ENCODE measurements at places on chromosomes 2 and 18.

DNA sequence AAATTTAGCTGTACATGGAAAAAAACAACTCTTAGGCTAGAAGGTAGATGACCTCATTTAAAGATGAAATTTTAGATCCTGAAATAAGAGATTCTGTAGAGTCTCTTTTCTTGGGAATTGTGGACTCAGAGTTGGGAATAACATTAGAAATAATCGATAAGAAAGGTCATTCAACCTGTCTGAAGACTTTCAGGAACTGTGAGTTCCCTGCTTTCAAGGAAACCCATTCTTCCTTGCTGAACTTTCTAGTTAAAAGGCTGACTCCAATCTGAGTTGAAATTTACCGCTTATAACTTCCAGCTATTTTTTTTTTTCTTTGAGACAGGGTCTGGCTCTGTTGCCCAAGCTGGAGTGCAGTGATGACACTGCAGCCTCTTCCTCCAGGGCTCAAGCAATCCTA, 16.8 kb upstream of the SMAD7 start:
- no peak for DNase-seq

- DNase-seq = no peak
Measured at GRCh38 chr18:36643061-36643460, 185.7 kb downstream of the TPGS2 start.

- DNase-seq = no peak
Measured at GRCh38 chr2:113068706-113069485, 1.1 kb downstream of the IL1F10 start.

DNA sequence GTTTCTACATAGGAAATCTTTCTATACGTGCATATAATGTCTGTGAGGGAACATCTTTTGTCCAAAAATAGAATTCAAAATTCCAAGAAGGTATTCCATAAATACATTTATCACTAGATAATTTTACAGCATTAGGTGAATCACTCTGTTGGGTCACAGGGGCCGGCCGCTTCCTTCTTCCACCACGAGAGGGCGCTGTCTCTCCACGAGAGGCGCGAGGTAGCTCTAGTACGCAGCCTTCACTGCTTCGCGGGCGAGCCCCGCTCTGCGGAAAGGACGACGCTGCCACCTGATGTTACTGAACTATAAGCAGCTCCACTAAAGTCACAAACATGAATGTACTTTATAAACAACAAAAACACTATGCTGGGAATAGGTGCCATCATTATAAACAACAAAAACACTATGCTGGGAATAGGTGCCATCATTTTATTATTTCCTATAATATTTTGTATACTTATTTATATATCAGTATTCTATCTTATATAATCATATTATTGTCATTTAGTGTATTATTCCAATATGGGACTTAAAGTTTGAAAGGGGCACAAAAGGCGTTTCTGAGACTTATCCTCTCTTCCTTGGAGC, 69.4 kb upstream of the REV1 start:
- peak; percentile 85 for DNase-seq

DNA sequence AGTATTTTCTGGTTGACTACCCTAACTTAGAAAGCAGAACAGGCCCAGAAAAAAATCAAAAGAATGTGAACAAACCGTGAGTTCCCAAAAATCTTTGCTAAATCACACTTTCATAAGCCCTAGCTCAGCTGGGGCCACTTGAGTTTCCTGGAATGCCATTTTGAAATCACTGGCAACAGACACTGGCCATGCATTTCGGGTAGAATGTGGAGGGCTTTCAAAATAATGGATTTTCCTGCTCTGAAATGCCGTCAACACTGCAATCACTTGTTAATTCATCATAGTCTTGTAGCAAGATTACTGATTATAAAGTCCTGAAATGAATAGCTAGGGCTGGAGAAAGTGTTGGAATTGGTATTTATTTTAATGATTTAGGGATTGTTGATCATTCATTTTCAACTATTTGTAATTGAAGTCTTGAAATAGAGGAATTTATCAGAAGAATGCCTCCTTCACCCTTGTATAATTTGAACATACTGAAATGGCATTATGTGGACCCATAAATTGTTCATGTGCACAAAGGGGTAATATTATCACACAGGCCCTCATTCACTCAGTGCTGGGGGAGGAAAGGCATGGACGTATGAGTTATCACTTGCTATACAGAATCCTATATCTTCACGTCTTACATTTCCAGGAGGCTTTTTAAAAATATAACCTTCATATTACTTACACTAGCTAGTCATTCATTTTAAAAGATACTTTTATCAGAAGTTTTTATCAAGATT, 134.8 kb downstream of the DTNA start:
- no peak for DNase-seq

GRCh38 chr2:61421611-61422010, 49.3 kb downstream of the USP34 start:
- DNase-seq = no peak

DNA sequence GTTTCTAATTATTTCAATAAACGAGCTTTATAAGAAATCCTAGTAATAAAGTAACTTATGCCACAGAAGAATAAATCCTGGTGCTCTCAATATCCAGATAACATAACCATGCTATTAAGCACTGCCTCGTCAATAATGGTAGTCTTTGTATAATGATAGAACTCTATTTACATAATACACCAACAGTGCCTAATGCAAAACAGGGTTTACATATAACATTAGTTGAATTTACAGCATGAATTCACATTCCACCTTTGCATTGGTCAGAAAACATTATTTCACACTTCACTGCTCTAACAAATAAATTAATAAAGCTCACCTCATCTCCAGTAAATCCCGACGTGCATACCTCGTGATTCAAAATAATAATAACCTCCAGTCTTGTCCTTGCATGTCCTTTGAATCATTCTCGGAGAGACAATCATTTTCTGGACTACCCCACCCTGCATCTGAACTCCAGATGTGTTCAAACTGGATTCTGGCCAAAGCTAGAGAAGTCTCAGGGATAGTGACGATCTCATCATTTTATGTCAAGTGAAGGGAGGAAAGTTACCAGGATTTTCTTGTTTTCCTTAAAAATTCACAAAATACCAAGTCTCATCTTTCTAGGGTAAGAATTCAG, 189.2 kb downstream of the NCKAP5 start:
- no peak for DNase-seq

DNA sequence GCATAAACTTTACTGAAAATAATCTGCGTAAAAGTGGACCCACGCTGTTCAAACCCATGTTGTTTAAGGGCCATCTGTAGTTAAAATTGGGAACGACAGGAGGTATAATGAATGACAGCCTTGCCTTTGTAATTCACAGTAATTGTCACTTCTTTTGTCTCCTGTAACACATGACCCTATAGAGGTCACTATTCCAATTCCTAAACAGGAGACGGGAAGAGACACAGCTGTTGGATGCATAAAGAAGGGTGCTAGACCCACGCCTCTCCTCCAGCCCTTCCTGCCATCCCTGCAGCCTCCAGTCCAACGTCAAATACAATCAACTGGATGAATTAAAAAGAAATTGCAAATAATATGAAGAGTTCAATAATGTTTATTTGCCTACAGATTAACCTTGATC, 63.1 kb upstream of the NFATC1 start:
- DNase-seq = no peak

DNA sequence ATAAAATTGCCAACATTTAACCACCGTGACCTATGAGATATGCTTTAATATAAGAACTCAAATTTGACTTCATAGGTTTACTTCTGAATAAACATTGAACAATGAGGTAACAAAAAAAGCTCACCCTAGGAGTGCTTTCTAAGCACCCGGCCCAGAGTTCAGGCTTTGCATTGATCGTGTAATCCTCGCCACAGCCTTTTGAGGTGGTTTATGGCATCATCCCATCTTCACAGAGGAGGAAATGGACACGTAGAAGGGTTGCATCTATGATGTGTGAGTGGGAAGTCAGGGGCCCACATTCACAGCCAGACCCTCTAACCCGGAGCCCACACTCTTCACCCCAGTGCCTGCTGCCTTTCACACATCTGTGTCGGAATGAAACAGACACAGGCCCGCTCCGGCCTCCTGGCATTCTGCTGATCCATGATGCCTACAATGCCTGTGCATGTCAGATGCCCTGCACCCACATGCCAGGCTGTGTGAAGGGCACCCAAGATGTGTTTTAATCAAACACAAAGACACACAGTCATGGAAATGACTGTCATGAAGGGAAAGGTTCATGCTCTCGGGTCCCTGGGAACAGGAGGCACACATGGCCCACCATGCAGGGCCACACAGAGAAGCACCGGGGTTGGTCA, 48.6 kb upstream of the RPL31 start:
- no peak for DNase-seq

GRCh38 chr2:240187989-240188590, 47.6 kb upstream of the OTOS start:
- DNase-seq = no peak

- no peak for DNase-seq
Measured at GRCh38 chr2:8710951-8711350, 29.1 kb downstream of the ID2 start.

- no peak for DNase-seq
Measured at GRCh38 chr2:180003559-180003958, 3.5 kb downstream of the CWC22 start.

DNA sequence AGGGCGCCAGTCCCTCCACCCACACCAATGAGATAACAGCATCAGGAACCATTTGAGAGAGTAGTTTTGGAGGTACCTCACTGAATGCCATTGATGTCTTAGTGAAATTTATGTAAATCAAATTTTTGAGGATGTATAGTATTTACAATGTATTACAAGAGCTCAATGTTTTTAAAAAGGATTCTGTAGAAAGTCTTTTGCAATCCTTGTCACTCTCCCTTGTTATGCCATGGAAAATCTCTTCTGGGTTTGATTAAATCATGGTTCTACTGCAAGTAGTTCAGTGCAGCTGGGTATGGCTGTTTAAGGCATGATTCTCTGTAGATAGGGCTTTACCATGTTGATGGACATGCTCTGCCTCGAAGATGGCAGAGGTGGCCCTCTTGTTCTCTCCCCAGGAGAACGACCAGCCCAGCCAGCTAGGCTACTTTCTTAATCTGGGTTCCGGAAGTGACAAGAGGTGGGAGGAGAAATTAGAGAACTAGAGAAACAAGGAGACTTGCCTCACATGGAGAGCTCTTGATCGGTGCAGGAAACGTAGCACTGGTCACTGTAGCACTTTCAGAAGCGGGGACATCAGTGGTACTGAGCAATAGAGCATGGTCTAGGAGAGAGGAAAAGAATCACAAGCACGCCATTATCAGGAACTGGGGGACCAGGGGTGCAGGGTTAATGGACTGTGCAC, 202.7 kb downstream of the CLIP4 start:
- DNase-seq = no peak

GRCh38 chr18:22703883-22704585, 229.1 kb upstream of the RBBP8 start:
- DNase-seq = peak; percentile 62

DNA sequence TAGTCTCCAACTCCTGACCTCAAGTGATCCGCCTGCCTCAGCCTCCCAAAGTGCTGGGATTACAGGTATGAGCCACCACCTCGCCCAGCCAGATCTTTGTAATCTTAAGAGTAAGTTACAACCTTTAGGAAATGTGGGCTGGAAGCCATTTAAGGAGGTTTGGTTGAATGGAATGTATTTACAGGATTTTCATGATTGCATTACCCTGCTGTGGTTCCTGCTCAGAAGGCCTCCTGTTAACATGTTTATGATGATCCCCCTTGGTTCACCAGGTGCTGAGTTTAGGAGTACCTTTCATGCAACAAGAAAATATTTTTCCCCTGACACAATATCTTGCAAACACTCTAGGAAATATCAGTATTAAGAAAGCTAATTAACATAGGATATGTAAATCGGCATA, 187.4 kb upstream of the SH3BP4 start:
- DNase-seq = no peak

DNA sequence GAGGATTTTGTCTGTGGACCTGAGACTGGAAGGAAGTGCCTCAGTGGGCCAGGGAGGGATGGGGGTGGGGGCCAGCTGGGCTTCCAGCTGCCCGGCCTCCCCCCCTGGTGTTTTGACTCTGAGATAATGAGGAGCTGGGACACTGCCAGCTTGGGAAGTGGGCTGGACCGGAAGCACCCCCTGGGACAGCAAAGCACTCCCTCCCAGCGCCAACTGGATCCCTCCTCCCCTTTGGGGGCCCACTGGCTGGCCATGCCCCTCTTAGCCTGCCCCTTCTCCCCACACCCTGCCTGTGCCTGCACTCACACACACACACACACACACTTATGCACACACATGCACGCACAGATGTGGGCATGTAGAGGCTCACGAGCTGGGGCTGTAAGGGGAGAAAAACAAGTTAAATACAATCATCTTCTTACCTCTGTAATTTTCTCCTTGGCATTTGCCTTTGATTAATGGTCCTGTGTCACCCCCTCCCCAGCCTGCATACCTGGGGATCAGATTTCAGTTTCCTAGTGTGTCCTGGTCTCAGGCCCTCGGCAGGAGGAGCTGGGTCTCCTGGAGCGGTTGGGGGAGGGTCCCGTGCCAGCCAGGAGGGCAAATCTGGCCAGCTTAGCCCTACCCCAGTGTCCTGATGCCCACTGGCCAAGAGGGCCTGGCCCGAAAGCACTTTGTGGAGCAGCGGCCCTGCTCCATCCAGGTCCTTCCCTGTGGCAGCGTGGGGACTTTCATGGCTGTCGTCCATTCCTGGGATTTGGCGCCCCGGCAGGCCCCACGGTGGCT, 3.6 kb downstream of the ITM2C start:
- no peak for DNase-seq

DNA sequence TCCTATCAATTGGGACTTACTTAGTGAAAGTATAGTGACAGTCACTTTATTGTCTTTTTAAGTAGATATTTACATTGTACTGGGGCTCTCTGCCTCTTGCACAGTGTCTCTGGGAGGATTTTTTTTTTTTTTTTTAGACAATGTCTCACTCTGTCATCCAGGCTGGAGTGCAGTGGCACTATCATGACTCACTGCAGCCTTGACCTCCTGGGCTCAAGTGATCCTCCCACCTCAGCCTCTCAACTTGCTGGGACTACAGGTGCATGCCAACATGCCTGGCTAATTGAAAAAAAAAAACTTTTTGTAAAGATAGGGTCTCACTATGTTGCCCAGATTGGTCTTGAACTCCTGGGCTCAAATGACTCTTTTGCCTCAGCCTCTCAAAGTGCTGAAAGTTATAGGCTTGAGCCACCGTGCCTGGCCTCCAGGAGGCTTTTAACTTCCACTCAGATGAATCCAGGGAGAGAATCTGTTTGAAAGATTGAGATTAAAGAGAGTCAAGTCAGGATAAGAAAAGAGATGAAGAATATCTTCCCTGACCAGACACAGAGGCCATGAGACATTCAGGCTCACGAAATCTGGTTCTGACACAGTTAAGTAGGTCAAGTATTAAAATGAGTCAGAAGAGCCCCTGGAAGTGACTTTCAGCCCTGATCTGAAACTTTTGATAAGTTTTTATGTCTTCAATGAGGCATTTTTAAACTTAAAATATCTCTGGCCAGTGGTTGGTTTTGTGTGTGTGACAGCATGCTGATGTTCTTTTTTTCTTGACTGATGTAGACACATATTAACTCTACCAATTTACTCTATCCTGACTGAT, 18.3 kb downstream of the ARHGEF33 start:
- DNase-seq = no peak
